Activated CD8-positive, alpha-beta T cell treated with anti-CD3 and anti-CD28 coated beads, Interleukin-2, amount 10 ng/mL, durations not matched to agents 7 days and 5 days (primary cell): ENCODE measurements at places on chromosomes 6 and 20.

DNA sequence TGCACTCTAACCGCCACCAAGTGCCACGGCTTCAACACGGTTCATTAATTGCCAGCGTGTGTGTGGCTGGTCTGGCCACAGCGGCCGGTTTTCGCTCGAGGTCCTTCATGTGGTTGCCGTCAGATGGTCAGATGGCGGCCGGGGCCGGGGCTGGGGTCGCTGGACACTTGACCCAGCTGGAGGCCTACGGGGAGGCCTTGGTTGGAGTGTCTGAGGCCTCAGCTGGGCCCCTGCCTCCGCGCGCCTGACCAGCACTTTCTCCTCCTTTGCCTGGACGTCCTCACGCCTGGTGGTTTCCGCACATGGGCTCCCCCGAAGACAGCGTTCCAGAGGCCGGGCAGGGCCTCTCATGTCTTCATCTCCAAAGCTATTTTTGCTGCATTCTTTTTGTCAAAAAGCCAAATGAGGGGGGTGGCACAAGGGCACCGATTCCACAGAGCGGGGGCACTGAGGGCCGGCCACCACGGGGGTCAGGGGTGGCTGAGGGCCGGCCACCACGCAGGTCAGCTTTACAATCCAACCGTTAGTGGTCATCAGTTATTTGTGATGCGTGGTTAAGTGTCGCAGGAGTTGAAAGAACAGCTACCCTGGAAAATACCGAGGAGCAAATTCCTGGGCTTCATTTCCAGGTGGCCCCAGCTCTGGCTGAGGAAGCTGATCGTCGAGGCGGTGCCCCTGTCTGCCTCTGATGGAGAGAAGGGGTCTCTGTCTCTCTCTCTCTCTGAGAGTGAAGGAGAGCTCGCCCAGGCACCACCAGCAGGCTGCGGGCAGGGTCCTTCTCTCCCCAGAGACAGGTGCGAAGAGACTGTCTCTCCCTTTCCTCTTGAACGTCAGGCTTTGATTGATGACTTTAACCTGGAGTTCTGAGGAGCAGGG lies 50.5 kb upstream of the FRMD1 start:
- DNase-seq = no peak

DNA sequence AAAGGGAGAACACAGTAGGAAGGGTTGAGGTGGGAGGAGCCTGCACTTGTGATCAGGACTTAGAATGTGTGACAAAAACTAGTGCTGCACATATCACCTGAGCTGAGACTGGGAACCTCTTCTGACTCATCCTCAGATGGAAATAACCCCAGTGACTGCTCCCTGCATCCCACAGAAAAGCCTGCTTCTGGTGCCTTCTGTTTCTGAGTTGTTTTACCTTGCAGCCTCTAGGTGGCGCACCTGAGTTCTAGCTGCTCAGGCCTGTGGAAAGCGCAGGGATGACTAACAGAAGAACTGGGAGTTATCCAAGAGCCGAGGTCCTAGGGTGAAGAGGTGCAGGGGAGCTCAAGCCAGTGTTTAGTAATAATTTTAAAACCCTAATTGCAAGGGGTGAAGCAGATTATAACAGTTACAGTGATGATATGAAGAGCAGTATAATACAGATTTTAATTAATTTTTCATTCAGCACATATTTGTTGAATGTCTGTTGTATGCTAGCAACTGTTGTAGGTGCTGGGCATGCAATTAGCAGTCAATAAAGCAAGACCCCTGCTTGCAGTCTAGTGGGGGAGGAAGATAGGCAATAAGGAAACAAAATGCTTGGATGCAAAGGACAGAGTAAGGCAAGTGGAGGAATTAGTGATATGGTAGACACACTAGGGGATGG lies 302.5 kb downstream of the DHX35 start:
- peak; percentile 55 for DNase-seq

DNA sequence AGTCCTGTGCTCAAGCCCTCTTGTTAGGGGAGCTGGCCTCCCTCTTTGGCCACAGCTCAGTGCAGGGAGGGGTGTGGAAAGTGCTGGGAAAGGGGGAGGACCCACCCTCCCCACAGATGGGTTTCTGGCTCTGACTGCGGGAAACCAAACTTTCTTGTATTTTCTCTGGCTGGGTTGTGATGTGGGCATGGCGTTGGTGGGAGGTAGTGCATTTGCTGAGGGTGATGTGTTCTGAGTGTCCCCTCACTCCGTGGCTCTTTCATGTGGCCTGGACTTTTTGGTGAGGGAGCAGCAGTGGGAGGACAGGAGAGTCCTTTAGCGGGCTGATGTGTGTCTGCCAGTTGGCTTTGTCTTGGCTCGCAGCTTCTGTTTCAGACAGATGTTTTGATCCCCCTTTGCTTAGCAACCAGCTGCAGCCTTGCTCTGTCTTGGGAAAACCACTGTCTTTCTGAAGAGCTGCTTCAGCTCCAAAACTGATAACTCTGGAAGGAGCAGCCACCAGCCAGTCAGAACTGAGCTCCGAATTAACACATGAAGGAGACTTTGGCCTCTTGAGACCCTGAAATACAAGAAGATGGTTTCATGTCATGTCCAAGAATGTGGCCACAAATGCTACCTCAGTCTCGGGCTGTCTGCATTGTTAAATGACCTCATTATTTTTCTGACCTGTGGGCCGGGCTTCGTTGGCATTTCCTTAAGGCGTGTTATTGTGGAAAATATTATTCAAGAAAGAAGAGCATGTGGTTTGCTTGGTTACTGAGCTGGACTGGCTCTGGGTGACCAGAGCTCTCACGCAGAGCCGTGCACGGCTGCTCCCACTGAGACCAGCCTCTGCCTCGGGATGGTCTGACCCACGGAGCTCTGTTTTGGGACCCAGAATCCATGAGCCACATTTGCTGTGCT lies 21.5 kb downstream of the SYNJ2 start:
- no peak for DNase-seq

DNA sequence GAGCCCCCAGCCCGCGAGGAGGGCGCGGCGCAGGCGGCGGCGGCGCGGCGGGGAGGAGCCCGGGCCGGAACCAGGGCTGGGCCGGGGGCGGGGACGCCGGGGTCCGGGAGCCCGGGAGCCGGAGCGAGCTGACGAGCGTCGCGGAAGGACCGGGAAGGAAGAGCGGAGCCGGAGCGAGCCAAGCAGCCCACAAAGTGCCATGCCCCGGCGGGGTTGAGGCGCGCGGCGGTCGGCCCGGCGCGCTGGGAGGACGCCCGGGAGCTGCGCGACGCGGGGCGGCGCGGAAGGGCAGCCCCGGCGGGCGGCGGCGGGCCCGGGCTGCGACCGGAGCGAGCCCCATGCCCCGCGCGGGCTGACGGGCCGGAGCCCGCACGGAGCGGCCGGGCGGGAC lies 289 bp downstream of the FOXP4 start:
- DNase-seq = peak; percentile 48

DNA sequence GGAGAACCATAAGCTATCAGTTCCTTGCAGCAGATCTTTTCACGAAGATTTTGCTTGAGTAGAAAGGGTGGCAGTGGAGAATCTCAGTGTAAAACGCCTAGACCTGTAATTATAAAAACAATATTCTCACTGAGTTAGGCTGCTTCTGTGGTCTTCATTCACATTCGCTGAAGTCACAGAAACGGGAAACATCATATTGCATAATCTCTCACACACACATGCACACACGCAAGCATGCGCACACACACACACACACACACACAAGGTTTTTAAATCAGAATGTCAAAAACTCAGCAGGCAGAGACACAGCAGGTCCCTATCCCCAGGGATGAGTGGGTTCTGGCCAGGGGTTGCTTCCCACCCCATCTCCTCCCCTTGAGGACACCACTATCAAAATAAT lies 175.5 kb downstream of the ATXN1 start:
- no peak for DNase-seq

- no peak for DNase-seq
Measured at GRCh38 chr6:1453024-1453423, 63.6 kb downstream of the FOXF2 start.

GRCh38 chr6:7900621-7901020 lies 10.0 kb downstream of the TXNDC5 start:
- no peak for DNase-seq

DNA sequence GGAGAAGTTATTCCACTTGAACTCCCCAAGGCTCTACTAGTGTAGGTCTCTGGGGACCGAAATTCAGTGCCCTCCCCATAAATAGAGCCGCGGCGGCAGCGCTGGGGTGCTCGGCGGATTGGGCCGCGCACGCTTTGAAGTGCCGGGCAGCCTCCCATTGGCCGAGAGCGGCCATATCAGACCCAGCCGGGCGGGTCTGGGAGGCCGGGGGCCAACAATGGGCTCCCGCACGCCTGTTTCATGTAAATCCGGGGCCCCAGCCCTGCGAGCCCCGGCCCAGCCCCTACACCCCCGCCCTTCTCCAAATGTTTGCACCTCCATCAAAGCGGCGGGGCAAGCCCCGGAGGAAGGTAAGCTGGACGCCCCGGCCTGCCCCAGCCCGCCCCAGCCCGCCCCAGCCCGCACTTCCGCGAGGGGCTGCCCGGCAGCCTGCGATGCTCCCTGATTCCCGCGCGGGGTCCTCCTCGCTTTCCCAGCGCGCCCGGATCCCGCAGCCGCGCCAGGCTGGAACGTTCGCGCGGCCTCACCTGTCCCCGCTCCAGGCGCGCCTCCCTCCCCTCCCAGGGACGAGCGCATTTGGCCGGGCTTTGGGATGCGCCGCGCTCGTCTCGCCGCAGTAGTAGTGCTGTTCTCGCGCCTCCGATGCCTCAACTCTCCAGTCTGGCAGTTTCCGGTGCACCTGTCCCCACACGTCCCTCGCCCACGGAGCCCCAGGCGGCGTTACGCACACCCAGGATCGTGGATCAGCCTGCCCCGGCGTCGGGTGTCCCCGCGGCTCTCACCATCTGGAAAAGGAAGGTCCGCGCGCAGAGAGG lies at the start of gene TBXT:
Gene TBXT, minus strand, starts transcription at position 51 of the 815 bp plus-strand sequence. CDS start 260 bp downstream, outside the sequence.
- DNase-seq = peak; percentile 34

DNA sequence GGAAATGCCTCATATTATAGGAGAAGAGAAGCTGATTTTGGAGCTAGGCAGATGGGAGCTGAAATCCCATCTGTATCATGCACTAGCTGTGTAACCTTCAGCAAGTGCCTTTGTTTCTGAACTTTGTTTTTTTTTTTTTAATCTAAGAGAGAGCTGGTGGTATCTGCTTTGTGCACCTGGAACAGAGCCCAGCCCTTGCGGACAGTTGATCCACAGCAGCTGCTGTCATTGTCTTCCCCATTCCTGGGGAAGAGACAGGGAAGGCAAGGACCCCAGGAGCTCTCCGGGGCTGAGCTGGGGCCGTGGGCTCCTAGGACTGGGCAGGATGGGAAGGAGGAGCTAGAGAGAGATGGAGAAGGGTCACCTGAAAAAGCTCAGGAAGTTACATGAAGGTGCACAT lies 92.1 kb downstream of the SYNJ2 start:
- no peak for DNase-seq

DNA sequence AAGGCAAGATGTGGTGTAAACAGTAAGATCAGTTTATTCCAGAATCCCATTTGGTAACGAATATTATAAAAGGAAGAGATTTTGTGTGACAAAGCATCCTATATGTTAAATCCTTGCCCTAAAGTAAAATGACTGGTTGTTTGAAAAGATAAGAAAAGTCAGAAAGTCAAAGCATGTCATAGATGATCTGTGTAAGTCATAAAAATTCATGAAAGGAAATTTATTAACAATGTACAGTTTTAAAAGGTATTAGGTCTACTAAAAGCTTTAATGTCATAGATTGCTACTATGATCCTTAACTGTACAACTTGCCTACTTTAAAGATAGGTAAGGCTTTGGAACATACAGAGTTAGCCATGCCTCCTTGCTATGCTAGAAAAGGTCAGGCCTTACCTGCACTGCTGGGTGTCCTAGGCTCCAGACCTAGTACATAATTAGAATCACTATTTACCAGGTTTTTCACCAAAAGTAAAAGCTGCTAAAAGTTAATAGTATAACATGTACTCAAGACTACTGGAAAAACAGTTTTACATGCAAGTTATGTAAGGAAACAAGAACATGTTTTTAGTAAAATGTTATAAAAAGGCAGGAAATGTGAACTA lies 1090.1 kb upstream of the ADGRB3 start:
- no peak for DNase-seq

GRCh38 chr6:89944181-89944755 lies 50.0 kb downstream of the GJA10 start:
- no peak for DNase-seq

DNA sequence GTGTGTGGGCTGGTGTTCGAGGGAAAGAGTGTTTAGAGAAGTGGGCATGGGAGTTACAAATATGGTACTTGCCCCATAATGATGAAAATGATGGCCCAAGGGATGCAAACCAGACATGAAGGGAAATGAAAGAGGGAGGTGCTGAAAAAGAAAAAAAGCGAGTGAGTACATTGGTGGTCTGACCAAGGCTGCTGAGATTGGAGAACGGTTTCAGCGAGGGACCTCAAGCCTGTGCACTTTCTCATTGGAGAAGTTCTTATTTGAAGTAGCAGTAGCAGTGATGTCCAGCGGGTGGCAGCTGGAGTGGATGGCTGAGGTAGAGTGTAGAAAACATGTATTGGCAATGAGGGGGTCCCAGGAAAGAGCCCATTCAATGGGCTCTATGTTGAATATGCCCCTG lies 54.8 kb downstream of the TNFAIP3 start:
- DNase-seq = no peak

- DNase-seq = peak; percentile 59
Measured at GRCh38 chr6:155154158-155154830, 109.5 kb upstream of the CLDN20 start.

GRCh38 chr6:107655864-107656263 lies 165.9 kb downstream of the SOBP start:
- DNase-seq = no peak

- DNase-seq = no peak
Measured at GRCh38 chr6:25103603-25104002, 167.8 kb upstream of the RIPOR2 start.

DNA sequence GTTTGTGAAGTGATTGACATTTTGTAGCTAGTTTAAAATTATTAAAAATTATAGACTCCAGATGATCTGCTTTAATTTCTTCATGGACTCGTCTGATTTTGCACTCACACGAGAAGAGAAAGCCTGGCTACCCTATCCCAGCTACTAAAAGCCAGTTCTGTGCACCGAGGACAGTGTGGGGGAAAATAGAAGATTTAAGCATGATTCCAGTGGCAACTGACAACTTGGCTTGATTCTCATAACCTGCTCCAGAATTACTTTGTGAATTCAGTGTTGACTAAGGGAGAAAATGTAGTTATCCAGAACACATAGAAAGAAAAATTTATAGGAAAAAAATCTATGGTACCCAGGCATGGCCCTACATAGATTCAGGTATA lies 88.7 kb downstream of the SNAP25 start:
- DNase-seq = no peak

GRCh38 chr6:36249536-36249935 lies 20.3 kb upstream of the PNPLA1 start:
- DNase-seq = no peak

DNA sequence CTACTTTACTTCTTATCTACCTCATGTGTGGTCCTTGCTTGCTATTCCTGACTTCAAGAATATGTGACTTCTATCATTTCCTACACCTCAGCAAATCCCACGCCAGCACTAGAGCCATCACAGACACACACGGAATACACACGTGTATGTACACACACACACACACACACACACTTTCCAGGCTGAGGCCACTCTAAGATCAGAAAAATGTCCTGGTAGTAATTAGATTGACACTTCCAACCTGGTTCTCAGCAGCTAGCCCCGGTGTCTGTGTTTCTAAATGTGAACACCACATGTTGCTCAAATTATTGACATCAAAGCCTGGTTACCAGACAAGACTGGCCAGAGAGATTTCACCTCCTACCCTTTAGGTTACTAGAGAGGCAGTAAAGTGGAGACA lies 54.1 kb upstream of the SASH1 start:
- no peak for DNase-seq
